ENCODE measurements at places on chromosomes 12 and 14. TPM values are rescaled to one million over a fixed set of nuclear protein-coding genes. Genes with fewer than 3 reads are reported as not detected.

DNA sequence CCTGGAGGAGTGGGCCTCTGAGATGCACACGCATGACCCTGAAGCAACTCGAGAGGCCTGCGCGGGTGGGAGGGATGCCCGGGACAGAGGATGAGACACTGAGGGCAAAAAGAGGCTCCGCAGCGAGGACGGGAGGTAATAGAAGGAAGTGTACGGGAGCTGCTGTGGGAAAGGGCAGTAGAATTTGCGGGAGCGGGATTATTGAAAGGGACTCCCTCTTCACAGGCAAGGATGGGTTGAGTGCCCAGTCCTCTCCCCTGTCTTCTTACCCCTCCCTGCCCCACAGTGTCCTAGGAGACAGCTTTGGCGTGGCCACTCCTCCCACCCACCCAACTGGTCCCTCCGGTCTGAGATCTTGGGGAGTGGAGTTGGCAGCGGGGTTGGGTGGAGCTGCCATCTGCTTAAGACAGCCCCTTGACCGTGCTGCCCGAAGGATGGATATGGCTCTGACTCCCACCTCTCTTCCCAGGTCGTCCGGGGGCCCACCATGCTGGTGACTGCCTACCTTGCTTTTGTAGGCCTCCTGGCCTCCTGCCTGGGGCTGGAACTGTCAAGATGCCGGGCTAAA, 15.7 kb upstream of the ESPL1 start:
- peaks cover 22% of the 10 kb centered on the region for H3K4me1 ChIP-seq
- DNase-seq = no peak
- H3K27ac ChIP-seq = peak overlapping the region; percentile 83
- peak overlapping the region; percentile 96 for H3K4me3 ChIP-seq

Gene EFS
- total RNA-seq = 38.2 TPM

Gene DTX1
- total RNA-seq = 1.3 TPM

DNA sequence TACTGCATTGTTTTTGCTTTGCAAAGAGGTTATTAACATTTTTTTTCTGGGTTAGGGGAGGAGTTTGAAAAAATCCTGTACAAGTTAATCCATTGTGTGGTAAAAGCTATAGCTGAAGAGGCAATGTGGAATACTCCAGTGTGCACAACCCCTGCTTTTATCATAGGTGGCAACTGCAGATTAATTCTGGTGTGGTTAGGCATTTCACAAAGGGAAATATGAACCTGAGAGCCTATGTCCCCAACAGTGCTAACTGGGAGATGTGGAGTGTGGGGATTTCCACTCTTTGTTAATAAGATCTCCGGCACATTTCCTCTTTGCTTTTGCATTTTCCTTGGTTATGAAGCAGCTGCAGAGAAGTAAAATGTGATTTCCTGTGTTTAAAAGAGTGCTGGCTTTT, 33.6 kb downstream of the PRORP start:
- no peak for DNase-seq
- H3K4me3 ChIP-seq = no peak overlapping the region
- no peaks in the 10 kb centered on the region for H3K4me1 ChIP-seq
- H3K27me3 ChIP-seq = no peaks in the 10 kb centered on the region
- no peak overlapping the region for H3K27ac ChIP-seq
- H3K36me3 ChIP-seq = peaks cover 3% of the 10 kb centered on the region
